ENCODE measurements at places on chromosomes 4 and X. TPM values are rescaled to one million over a fixed set of nuclear protein-coding genes. Genes with fewer than 3 reads are reported as not detected.

DNA sequence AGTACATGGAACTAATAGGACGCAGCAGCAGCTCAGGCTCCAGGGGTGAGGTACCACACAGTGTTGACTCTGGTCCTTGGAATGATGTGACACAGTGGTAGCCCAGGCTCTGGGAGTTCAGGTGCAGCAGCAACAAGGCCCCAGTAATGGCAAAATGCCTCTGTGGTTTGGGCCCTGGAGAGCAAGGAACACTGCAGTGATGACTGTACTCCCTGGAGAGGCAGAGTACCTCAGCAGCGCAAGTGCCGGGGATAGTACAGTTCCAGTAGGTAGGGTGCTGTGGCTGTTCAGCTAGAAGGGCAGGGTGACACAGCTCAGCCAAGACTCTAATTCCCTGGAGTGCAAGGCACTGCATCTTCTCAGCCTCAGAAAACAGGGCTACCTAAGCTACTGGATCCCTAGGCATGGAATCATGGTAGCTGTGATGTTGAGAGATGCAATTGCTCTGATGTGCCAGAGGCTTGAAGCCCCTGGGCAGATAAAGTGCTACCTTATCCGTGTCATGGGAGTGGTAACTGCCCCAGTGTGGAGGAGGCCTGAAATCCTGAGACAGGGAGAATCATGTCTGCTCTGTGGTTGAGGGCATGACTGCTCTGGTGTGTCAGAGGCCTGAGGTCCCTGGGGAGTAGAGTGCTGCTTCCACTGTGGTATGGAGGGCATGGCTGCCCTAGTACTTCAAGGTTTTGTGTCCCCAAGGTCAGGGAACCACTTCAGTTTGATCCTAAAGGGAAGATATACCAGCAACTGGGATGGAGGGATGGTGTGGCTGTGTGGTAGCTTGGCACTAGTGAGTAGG, 55.2 kb downstream of the AREG start:
- no peak for DNase-seq
- H3K4me3 ChIP-seq = no peak overlapping the region
- H3K27ac ChIP-seq = no peak overlapping the region
- no peaks in the 10 kb centered on the region for H3K4me1 ChIP-seq
- H3K36me3 ChIP-seq = no peaks in the 10 kb centered on the region
- H3K27me3 ChIP-seq = no peaks in the 10 kb centered on the region

DNA sequence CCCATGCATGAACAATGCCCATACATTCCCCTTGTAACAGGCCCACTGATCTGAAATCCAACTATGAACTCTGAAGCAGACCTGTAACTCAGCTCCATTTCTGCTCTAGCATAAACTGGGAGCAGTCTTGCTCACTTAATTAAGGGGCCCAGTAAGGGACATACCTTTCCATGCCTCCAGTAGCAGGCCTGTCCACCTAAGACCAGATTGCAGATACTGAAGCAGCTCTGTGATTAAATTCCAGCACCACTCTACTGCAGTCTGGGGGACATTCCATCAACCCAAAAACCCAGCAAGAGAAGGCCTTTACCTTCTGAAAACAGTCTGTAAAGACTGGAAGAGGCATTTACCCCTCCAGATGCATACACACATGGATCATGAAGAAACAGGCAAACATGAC, 162.0 kb upstream of the NEIL3 start:
- H3K4me3 ChIP-seq = no peak overlapping the region
- H3K4me1 ChIP-seq = no peaks in the 10 kb centered on the region
- H3K36me3 ChIP-seq = no peaks in the 10 kb centered on the region
- no peaks in the 10 kb centered on the region for H3K27me3 ChIP-seq

The LRCH2 gene
- 0.33 TPM for total RNA-seq

DNA sequence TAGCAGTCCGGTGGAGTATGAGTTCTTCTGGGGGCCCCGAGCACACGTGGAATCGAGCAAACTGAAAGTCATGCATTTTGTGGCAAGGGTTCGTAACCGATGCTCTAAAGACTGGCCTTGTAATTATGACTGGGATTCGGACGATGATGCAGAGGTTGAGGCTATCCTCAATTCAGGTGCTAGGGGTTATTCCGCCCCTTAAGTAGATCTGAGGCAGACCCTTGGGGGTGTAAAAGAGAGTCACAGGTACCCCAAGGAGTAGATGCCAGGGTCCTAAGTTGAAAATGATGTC, 852 bp downstream of the MAGEH1 start:
- H3K27me3 ChIP-seq = no peaks in the 10 kb centered on the region
- H3K27ac ChIP-seq = no peak overlapping the region
- no peaks in the 10 kb centered on the region for H3K36me3 ChIP-seq
- DNase-seq = no peak
- no peaks in the 10 kb centered on the region for H3K4me1 ChIP-seq

DNA sequence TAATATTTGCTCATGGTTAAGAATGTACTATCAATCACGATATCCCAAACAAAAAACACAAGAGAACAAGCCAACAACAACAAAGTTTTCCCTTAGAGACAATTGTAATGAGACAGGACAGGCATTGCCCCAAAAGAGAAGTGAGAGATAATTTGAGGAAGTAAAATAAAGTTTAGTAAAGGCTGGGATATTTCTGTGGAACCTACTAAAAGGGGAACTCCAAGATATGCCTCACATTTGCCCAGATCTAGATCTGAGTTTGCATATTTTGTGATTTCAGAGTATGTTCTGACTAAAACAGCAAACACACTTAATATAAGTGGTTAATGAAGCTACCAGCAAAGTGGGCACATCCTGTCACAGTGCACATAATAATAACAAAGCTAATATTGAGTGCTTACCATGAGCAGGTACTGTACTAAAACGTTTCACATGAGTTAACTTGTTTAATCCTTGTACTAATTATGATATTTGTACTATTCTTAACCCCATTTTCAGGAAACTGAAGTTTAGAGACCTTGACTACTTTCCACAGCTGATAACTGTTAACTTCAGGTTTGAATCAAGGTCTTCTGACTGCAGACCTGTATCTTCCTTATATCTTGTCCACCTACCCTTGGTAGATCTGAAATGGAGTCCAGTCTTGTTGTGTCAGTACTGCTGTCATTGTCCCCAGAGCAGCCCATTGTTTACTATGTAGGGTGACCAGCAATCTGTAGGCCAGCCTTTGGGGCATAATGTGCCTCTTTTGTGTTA, 26.0 kb upstream of the BMP2K start:
- DNase-seq = no peak
- H3K36me3 ChIP-seq = no peaks in the 10 kb centered on the region
- no peaks in the 10 kb centered on the region for H3K27me3 ChIP-seq
- no peak overlapping the region for H3K27ac ChIP-seq
- H3K4me3 ChIP-seq = no peak overlapping the region

The FHIP1A gene
- 20.8 TPM for total RNA-seq

The SMIM9 gene
- not detected for total RNA-seq

GRCh38 chr4:73213916-73214653, 44.5 kb downstream of the ANKRD17 start:
- H3K4me1 ChIP-seq = peaks cover 4% of the 10 kb centered on the region
- DNase-seq = no peak
- H3K4me3 ChIP-seq = no peak overlapping the region
- no peak overlapping the region for H3K27ac ChIP-seq

- no peaks in the 10 kb centered on the region for H3K27me3 ChIP-seq
- DNase-seq = peak; percentile 7
- H3K36me3 ChIP-seq = no peaks in the 10 kb centered on the region
- H3K4me1 ChIP-seq = peaks cover 32% of the 10 kb centered on the region
- H3K27ac ChIP-seq = no peak overlapping the region
Measured at GRCh38 chrX:53316860-53317237, 35.5 kb upstream of the IQSEC2 start.

GRCh38 chrX:97374266-97374665, 490.6 kb downstream of the RPA4 start:
- DNase-seq = no peak
- no peak overlapping the region for H3K27ac ChIP-seq
- no peaks in the 10 kb centered on the region for H3K36me3 ChIP-seq

DNA sequence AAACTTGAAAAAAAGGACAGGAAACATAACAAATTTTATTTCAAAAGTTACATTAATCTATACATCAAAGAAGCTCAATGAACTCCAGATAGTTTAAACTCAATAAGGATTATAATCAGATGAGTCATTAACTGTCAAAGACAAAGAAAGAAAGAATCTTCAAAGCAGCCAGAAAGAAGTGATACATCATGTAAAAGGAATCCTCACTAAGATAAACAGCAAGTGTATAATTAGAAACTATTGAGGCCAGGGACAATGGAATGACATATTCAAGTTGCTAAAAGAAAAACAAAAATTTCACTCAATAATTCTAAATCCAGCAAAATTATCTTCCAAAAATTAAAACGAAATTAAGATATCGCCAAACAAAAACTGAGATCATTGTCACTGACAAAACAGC, 161.6 kb upstream of the NWD2 start:
- no peak for DNase-seq
- no peak overlapping the region for H3K4me3 ChIP-seq
- no peaks in the 10 kb centered on the region for H3K27me3 ChIP-seq
- H3K36me3 ChIP-seq = no peaks in the 10 kb centered on the region
- H3K4me1 ChIP-seq = no peaks in the 10 kb centered on the region

The CACNA1F gene
- total RNA-seq = not detected

- H3K36me3 ChIP-seq = no peaks in the 10 kb centered on the region
- H3K27ac ChIP-seq = no peak overlapping the region
- no peaks in the 10 kb centered on the region for H3K27me3 ChIP-seq
- DNase-seq = no peak
Measured at GRCh38 chr4:173051716-173052115, 116.9 kb upstream of the GALNT7 start.

The PPBP gene
- not detected for total RNA-seq

DNA sequence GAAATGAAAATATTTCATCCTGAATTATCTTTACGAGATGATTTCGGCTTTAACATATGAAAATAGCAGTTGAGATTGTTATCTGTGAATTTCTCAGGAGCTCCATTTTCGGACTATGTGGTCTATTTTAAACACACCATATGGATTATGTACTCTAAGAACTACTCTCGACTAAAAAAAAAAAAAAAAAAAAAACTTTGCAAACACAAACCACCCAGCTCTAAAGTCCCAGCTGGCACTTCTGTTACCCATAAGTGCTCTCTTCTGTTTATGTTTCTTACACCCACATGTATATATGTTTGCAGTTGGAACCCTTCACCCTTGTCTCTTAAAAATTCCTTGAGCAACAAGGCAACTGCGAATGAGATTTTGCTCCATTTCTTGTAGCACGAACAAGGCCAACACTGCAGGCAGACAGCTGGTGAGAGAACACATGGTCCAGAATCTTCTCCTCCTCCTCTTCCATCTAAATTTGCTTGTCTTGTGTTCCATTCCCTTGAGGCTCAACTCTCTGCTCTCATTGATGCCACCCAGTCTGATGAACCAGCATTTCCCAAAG, 172.7 kb upstream of the HCCS start:
- no peaks in the 10 kb centered on the region for H3K4me1 ChIP-seq
- no peaks in the 10 kb centered on the region for H3K27me3 ChIP-seq
- no peak for DNase-seq
- no peak overlapping the region for H3K4me3 ChIP-seq
- H3K36me3 ChIP-seq = no peaks in the 10 kb centered on the region
- no peak overlapping the region for H3K27ac ChIP-seq

The SEL1L3 gene
- 32.3 TPM for total RNA-seq

- H3K27ac ChIP-seq = no peak overlapping the region
- H3K4me1 ChIP-seq = no peaks in the 10 kb centered on the region
- H3K27me3 ChIP-seq = no peaks in the 10 kb centered on the region
- no peak overlapping the region for H3K4me3 ChIP-seq
- no peaks in the 10 kb centered on the region for H3K36me3 ChIP-seq
- DNase-seq = no peak
Measured at GRCh38 chrX:9278475-9279233, 186.2 kb upstream of the TBL1X start.

The SLC25A14 gene
- 18.5 TPM for total RNA-seq

The SHROOM4 gene
- 2.6 TPM for total RNA-seq

DNA sequence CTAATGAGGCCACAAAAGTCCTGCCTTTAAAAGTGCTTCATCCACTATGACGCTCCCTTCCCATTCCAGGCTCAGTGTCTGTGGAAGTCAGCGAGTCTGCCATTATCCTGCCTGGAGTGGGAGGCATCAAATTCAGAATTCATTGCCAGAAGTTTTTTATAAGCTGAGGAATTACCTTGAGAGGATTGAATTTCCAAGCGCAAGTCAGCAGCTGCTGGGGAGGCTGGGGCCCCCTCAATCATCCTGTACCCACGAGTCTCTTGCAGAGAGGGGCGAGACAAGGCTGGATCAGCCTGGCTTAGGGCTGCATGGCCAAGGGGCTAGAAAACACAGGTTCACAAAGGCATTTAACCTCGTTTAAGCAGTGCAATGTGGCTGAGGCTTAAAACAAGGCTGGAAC, 170.5 kb upstream of the NOCT start:
- no peaks in the 10 kb centered on the region for H3K27me3 ChIP-seq
- no peak for DNase-seq
- no peaks in the 10 kb centered on the region for H3K36me3 ChIP-seq
- H3K27ac ChIP-seq = no peak overlapping the region
- no peak overlapping the region for H3K4me3 ChIP-seq

The SSX1 gene
- total RNA-seq = not detected

DNA sequence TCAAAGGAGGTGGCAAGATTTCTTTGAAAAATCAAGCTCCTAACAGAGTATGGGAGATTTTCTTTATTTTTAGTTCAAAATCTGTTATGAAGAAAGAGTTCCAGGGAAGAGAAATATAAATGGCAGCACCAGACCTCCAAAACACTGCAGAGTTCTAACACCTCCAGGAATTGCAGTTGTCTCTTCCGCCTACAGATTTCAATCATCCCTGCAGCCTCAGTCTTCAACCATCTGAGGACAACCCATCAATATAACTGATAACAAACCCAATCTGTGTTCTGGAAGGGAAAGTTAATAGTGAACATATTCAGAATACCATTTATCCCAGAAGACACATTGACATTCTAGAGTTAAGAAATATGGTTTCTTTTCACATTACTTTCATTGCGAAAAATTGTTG, 296.1 kb downstream of the ARAP2 start:
- no peak for DNase-seq
- no peaks in the 10 kb centered on the region for H3K4me1 ChIP-seq
- H3K4me3 ChIP-seq = no peak overlapping the region
- no peaks in the 10 kb centered on the region for H3K36me3 ChIP-seq
- no peaks in the 10 kb centered on the region for H3K27me3 ChIP-seq

- H3K27ac ChIP-seq = no peak overlapping the region
- peaks cover 8% of the 10 kb centered on the region for H3K4me1 ChIP-seq
- no peaks in the 10 kb centered on the region for H3K27me3 ChIP-seq
- peak; percentile 49 for DNase-seq
- H3K36me3 ChIP-seq = no peaks in the 10 kb centered on the region
- no peak overlapping the region for H3K4me3 ChIP-seq
Measured at GRCh38 chr4:8594097-8595038, 1.8 kb downstream of the CPZ start.

The MPC1L gene
- not detected for total RNA-seq

Measured in body of pancreas (tissue), 4 donors.